ENCODE measurements at places on chromosomes 4 and X.

DNA sequence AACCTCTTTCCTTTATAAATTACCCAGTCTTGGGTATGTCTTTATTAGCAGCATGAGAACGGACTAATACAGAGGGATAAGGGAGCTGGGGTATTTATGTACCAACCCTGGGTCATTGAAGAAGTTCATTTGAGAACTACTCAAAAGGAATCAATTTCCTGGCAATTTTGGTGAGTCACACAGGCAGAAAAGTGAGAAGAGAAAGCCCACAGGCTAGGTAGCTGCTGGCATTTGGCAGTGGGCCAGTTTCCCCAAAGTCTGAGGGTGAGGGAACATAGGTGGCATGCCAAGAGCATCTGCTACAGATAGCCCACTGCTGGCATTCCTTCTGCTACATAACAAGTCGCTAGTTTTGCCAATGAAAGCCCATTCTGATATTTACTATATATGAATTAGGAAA, 411.2 kb downstream of the MID1IP1 start:
- peak; percentile 55 for DNase-seq

DNA sequence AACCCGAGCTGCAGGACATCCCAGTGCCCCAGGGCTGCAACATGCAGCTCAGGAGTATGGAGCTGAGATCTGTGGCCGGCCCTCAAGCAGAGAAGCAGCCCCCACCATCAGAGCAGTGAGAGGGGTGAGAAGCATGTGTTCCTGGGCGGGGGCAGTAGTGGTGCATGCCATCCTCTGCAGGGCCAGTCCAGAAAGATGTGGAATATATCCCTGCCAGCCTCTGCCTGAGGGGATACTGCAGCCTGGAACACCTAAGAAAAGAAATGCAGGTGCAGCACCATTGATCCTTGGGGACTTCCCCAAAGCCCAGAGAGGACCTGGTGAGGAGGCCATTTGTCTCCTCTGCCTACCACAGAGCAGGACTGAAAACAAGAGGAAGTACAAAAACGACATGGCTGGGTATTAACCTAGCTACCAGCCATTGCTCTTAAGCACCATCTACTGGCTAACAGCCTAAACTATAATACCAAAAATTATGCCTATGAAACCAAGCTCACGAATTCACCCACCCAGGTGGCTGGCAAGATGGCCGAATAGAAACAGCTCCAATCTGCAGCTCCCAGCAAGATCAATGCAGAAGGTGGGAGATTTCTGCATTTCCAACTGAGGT, 158.8 kb downstream of the ADGRA3 start:
- no peak for DNase-seq

- DNase-seq, result no peak
Observed at GRCh38 chrX:25067271-25068172, 51.8 kb upstream of the ARX start.

DNA sequence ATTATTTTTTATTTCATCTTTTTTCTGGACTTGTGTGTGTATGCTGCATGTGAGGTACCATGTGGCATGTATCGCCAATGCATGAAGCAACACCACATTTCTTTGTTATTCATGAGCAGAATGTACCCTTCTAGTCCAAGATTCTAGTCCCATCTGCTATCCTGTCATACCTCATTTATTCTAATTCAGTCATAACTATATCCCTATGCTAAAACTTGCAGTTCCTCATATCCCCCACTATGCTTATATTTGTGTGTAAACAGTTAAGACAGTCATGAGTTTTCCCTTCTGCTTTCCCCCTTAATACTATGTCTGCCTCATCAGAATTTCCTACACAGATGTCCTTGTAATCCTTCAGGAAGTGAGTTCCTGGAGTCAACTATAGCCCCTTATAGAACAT, 19.7 kb downstream of the OCRL start:
- DNase-seq, result no peak

GRCh38 chr4:56656346-56656643, 24.8 kb downstream of the HOPX start:
- DNase-seq, result peak; percentile 50

- no peak for DNase-seq
Observed at GRCh38 chrX:77076896-77077295, 370.3 kb upstream of the FGF16 start.

GRCh38 chr4:68324519-68325262, 25.2 kb downstream of the YTHDC1 start:
- no peak for DNase-seq

DNA sequence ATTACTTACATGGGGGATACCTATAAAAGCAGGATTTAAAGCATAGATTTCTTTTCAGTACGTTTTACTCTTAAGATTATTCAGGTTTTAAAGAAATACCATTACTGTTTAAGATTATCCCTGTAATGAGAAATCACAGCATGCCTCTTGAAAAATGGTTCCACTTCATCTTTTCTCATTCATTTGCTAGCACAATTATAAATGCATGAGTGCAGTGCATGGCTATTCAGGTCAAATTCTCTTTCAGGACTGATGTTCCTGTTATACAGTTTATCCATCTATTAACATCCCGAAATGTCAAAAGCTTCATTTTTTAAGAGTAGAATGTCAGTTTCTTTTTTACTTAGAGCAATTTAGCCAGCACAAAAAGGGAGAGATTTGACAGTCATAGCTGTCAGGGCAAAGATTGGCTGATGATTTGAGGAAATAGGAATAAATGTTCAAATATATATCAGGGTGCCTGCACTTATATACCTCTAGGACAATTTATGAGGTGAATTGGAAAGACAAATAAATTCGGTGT, 135.2 kb downstream of the ADGRL3 start:
- no peak for DNase-seq

- no peak for DNase-seq
Observed at GRCh38 chr4:147477439-147477838, 3.5 kb upstream of the EDNRA start.

- DNase-seq, result no peak
Observed at GRCh38 chrX:138858438-138858837, 146.9 kb upstream of the FGF13 start.

DNA sequence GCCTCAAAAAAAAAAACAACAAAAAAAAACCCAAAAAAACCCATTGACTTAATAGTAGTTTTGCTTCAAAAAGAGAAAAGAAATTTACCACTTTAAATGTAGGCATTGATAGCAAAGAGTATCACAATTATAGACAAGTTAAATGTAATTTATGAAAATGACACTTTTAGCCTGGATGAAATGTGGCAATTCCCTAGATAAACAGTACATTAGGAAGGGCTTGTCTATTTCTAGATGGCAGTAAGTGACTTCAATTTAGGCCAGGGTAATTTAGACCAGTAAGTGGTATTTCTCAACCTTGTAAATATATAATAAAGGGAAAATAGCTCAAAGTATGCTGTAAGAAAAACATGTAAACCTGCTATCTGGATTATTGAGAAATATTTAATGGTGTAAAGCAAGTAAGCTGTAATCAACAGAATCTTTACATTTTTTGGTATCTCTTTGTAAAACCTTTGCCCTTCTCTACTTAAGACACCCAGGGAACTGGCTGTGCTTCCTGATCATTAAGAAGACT, 103.7 kb upstream of the RAPGEF2 start:
- DNase-seq, result no peak

All from stimulated activated CD4-positive, alpha-beta T cell treated with anti-CD3 and anti-CD28 coated beads, Interleukin-2, amount 100 ng/mL, for 24 hours (primary cell).